ENCODE measurements at places on chromosomes 4 and X.
A peak's percentile ranks its signal among the peaks of the same experiment; 100 is the strongest.

GRCh38 chrX:13109817-13110216, 65.4 kb upstream of the FAM9C start:
- DNase-seq: no peak
- no peak overlapping the region for H3K27ac ChIP-seq
- H3K36me3 ChIP-seq: peaks cover 4% of the 10 kb centered on the region
- no peaks in the 10 kb centered on the region for H3K27me3 ChIP-seq
- H3K4me1 ChIP-seq: peaks cover 2% of the 10 kb centered on the region
- no peak overlapping the region for H3K4me3 ChIP-seq

GRCh38 chr4:121050300-121050699, 22.0 kb downstream of the NDNF start:
- DNase-seq: no peak
- H3K27me3 ChIP-seq: peaks cover 7% of the 10 kb centered on the region
- no peak overlapping the region for H3K27ac ChIP-seq
- peaks cover 5% of the 10 kb centered on the region for H3K4me1 ChIP-seq
- H3K36me3 ChIP-seq: no peaks in the 10 kb centered on the region

GRCh38 chr4:31530555-31530954, 810.4 kb downstream of the PCDH7 start:
- no peak for DNase-seq
- no peaks in the 10 kb centered on the region for H3K36me3 ChIP-seq
- H3K27me3 ChIP-seq: no peaks in the 10 kb centered on the region
- H3K4me3 ChIP-seq: no peak overlapping the region
- H3K4me1 ChIP-seq: no peaks in the 10 kb centered on the region

DNA sequence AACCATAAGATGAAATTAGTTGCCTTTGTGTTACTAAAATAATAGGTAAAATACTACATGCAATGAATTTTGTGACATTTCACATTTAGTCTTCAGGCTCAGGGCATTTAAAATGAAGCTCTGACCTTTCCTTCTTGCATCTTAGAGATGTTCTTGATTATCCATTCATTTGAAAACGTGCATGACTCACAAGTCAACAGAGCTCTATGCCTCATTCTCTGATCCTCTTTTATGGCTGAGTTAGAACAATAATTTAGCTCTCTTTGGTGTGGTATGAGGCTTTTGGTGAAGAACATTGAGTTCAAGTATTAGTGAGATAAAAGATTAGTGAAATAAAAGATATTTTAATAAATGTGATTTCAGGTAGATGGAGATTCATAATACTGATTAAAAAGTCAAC, 66.5 kb downstream of the TIGD2 start:
- no peak overlapping the region for H3K4me3 ChIP-seq
- H3K27ac ChIP-seq: no peak overlapping the region
- peaks cover 5% of the 10 kb centered on the region for H3K27me3 ChIP-seq
- no peaks in the 10 kb centered on the region for H3K4me1 ChIP-seq

- no peaks in the 10 kb centered on the region for H3K36me3 ChIP-seq
- H3K27ac ChIP-seq: no peak overlapping the region
- DNase-seq: no peak
- no peak overlapping the region for H3K4me3 ChIP-seq
Measured at GRCh38 chr4:137678796-137679195, 146.5 kb upstream of the PCDH18 start.

- H3K27me3 ChIP-seq: no peaks in the 10 kb centered on the region
- H3K4me3 ChIP-seq: no peak overlapping the region
- H3K4me1 ChIP-seq: no peaks in the 10 kb centered on the region
- no peaks in the 10 kb centered on the region for H3K36me3 ChIP-seq
- no peak overlapping the region for H3K27ac ChIP-seq
Measured at GRCh38 chr4:31362756-31363155, 642.6 kb downstream of the PCDH7 start.

DNA sequence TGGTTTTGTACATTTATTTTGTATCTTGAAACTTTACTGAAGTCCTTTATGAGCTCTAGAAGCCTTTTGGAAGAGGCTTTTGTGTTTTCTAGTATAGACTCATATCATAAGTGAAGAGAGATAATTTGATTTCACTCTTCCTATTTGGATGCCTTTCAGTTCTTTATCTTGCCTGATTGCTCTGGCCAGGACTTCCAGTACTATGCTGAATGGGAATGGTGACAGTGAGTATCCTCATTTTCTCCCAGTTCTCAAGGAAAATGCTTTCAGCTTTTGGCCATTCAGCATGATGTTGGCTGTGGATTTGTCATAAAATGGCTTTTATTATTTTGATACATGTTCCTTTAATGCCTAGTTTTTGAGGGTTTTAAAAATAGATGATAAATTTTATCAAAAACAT, 1061.3 kb downstream of the STPG2 start:
- DNase-seq: no peak
- no peak overlapping the region for H3K27ac ChIP-seq
- no peaks in the 10 kb centered on the region for H3K27me3 ChIP-seq
- H3K4me3 ChIP-seq: no peak overlapping the region
- no peaks in the 10 kb centered on the region for H3K4me1 ChIP-seq
- no peaks in the 10 kb centered on the region for H3K36me3 ChIP-seq

DNA sequence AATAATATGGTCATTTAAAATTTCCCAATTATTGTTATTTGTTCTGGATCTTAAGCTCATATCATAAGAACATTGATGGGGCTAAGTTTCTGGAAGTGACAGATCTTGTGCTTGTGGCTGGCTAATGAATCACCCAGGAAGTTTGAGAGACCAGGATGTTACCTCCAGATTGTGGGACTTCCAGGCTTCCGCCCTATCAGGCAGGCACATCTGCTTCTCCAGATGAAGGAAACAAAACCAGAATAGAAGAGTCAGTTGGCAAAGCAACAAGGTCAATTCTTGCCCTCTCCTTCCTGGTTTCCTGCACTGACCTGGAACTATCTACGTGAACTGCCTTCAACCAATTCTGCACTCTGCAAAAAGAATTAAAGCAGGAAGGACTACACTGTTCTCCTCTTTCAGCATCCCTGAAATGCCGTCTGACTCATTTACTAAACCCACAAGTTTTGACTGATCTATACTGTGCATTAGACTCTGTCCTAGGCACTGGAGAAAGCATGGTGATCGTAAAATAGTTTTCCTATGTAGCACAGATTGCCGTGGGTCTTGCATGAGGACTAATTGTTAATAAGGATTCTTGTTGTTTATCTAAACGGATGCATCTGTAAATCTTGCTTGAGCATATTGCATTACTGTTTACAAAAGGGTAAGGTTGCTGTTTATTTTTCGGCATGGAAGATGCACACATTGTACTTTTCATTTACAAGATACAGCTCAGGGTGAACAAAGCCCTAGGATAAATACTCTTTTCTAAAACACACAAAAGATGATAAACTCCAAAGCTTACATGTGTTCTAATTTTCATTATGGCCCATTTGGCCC, 74.6 kb downstream of the AMELX start:
- no peaks in the 10 kb centered on the region for H3K4me1 ChIP-seq
- no peak overlapping the region for H3K27ac ChIP-seq
- no peak for DNase-seq
- no peaks in the 10 kb centered on the region for H3K36me3 ChIP-seq

GRCh38 chr4:8021796-8022195, 82.1 kb upstream of the AFAP1 start:
- peaks cover 8% of the 10 kb centered on the region for H3K27me3 ChIP-seq
- no peak for DNase-seq
- H3K4me1 ChIP-seq: no peaks in the 10 kb centered on the region

- peaks cover 18% of the 10 kb centered on the region for H3K4me1 ChIP-seq
- peaks cover 7% of the 10 kb centered on the region for H3K27me3 ChIP-seq
- peak overlapping the region; percentile 97 for H3K4me3 ChIP-seq
- H3K36me3 ChIP-seq: peaks cover 14% of the 10 kb centered on the region
Measured at GRCh38 chrX:134171661-134172587, 65.1 kb upstream of the CCDC160 start.

- no peaks in the 10 kb centered on the region for H3K36me3 ChIP-seq
- DNase-seq: no peak
- no peaks in the 10 kb centered on the region for H3K4me1 ChIP-seq
- H3K27ac ChIP-seq: no peak overlapping the region
- H3K4me3 ChIP-seq: no peak overlapping the region
- H3K27me3 ChIP-seq: no peaks in the 10 kb centered on the region
Measured at GRCh38 chr4:160831165-160831922, 1332.5 kb downstream of the FSTL5 start.

GRCh38 chrX:24339911-24340310, 20.5 kb upstream of the SUPT20HL1 start:
- no peaks in the 10 kb centered on the region for H3K36me3 ChIP-seq
- no peak overlapping the region for H3K27ac ChIP-seq
- peaks cover 9% of the 10 kb centered on the region for H3K27me3 ChIP-seq
- no peak overlapping the region for H3K4me3 ChIP-seq

DNA sequence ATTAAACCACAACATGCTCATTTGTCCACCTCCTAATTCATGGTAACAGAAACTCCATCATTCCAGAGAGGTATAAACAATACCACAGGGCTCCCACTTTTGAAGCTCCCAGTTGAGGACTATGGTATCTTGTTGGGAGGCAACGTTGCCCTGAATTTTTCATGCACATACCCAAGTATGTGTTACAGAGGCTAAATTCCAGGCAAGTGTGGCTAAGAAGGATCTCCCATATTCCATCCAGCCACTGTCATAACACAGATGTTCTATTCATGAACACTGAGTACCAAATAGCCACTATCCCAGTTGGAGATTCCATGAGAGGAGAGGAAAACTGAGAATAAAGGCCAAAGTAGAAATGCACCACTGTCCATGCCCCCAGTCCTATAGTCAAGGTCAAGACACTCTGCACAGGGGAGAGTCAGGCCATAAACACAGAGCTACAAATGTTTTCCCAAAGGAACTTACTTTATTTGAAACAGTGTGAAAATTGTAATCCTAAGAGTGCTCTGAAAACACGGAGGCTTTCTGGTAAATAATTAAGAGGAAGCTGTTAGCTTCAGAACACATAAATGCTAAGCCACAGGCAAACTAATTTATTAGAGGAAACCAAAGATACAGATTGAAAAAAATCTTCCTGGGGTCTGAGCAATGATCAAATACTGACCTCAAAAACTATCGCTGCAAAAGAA, 42.4 kb upstream of the TMPRSS11B start:
- H3K4me1 ChIP-seq: no peaks in the 10 kb centered on the region
- H3K4me3 ChIP-seq: no peak overlapping the region
- H3K36me3 ChIP-seq: no peaks in the 10 kb centered on the region
- DNase-seq: no peak

DNA sequence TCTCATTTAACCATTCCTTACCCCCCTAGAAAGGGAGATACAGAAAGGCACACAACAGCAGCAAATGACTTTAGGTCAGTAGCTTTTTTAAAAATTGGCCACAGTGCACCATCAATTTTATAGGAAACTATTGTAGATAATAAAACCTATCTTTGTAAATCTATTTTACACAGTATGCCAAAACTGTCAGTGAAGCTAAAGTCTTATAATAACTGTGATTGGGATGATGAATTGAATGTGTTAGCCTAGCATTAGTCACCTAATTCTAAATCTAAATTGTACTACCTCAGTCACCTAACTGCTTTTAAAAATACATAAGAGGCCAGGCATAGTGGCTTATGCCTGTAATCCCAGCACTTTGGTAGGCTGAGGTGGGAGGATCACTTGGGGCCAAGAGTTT, 44.2 kb downstream of the SH3RF1 start:
- no peak overlapping the region for H3K4me3 ChIP-seq
- H3K36me3 ChIP-seq: no peaks in the 10 kb centered on the region
- H3K27me3 ChIP-seq: peaks cover 2% of the 10 kb centered on the region
- no peak for DNase-seq
- no peak overlapping the region for H3K27ac ChIP-seq

- no peak overlapping the region for H3K27ac ChIP-seq
- no peak overlapping the region for H3K4me3 ChIP-seq
- no peaks in the 10 kb centered on the region for H3K4me1 ChIP-seq
- H3K36me3 ChIP-seq: no peaks in the 10 kb centered on the region
- no peak for DNase-seq
- H3K27me3 ChIP-seq: no peaks in the 10 kb centered on the region
Measured at GRCh38 chr4:59612235-59612634, 1587.9 kb upstream of the ADGRL3 start.

DNA sequence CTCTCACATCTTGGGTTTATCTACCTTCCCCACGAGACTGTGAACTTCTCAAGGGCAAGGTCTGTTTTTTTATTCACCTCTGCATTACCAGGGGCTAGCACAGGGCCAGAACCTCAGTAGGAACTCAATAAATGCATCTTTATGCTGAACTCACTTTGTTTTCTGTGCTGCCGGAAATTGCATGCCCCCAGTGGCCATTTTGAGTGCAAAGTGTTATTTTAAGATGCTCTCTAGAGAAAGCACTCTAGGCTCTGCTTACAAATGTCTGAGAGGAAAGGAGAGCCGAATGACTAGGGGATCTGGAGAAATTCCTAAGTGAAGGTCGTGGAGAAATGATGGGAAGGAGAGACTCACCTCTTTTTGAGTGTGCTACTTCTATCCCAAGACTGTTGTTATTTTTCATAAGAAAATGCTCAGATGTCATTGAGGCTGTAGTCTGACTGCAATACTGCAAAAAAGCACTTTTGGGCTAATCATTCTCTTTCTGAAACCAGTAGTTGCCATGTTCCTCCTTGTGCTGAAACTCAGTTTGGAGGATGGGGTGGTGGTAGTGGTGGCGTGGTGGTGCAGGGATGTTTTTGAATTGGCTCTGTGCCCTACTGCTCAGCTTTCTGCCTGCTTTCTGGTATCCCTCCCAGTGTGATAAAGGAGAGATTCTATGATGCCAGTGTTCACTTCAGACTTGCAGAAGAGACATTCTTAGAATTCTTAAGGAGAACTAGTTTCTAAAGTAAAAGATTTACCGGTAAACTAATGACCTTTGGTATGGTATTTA, 41.3 kb downstream of the DOCK11 start:
- DNase-seq: no peak
- peaks cover 5% of the 10 kb centered on the region for H3K36me3 ChIP-seq
- peak overlapping the region; percentile 76 for H3K4me3 ChIP-seq

DNA sequence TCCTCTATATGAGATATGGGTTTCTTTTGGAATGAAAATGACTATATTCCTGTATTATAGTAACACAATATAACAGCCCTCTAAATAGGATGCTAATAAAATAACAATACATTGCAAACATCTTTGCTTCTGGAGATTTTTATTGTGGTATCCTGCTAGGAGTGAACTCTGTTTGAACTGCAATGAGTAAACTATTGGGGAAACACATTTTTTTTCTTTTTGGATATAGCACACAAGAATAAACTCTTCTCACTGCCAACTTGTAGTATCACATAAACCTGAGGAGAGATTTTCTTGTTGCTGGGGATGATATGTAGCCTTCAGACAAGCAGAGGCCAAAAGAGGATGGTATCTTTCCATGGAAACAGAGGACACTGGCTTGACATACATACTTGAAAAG, 238.2 kb downstream of the C4orf33 start:
- no peaks in the 10 kb centered on the region for H3K4me1 ChIP-seq
- H3K4me3 ChIP-seq: no peak overlapping the region
- H3K27me3 ChIP-seq: peaks cover 2% of the 10 kb centered on the region
- no peaks in the 10 kb centered on the region for H3K36me3 ChIP-seq

DNA sequence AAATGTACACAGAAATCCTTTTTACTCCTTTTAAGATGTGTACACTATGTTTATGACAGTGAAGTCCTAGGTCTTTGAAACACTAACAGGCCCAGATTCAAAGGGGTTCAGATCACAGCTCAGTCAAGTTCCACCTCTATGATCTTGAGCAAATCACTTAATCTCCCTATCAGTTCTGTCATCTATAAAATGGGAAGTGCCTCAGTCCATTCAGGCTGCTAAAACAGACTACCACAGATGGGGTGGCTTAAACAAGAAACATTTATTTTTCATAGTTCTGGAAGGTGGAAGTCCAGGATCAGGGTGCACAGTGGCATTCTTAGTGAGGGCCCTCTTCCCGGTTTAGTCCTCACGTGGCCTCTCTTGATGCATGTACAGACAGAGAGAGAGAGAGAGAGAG, 117.1 kb downstream of the CORIN start:
- no peaks in the 10 kb centered on the region for H3K36me3 ChIP-seq
- peaks cover 48% of the 10 kb centered on the region for H3K27me3 ChIP-seq
- H3K4me1 ChIP-seq: no peaks in the 10 kb centered on the region
